NCI-H2227 treated with DMSO at 0.1 percent for 48 hours (cell line): ENCODE measurements at places on chromosomes 11 and 22.

GRCh38 chr11:71336176-71336995 is 84.0 kb upstream of the SHANK2 start:
- DNase-seq, result no peak

DNA sequence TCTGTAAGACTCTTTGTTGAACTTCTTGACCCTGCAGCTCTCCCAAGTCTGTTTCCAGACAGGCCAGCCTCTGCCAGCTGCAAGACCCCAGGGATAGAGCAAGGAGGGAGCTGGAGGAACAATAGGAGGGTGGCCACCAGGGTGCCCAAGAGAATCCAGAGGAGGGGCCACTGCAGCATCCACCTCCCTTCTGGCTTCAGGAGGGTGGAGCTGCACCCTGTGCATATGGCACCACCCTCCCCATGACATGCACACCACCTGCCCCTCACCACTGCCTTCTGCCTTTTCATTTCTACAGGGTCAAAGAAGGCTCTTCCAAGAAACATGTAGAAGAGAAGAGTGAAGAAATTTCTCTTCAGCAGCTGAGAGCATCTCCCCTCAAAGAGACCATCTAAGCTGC is 20.1 kb upstream of the POLA2 start:
- no peak for DNase-seq

- DNase-seq, result no peak
These were observed 118.6 kb downstream of the HIPK3 start for GRCh38 chr11:33375688-33376311.

GRCh38 chr11:119700536-119701346 is 28.3 kb downstream of the NECTIN1 start:
- DNase-seq, result no peak

- DNase-seq, result no peak
These were observed 83.8 kb upstream of the CSNK2A3 start for GRCh38 chr11:11436715-11437313.

GRCh38 chr22:43953988-43954785 is 1.1 kb upstream of the SAMM50 start:
- DNase-seq, result no peak

DNA sequence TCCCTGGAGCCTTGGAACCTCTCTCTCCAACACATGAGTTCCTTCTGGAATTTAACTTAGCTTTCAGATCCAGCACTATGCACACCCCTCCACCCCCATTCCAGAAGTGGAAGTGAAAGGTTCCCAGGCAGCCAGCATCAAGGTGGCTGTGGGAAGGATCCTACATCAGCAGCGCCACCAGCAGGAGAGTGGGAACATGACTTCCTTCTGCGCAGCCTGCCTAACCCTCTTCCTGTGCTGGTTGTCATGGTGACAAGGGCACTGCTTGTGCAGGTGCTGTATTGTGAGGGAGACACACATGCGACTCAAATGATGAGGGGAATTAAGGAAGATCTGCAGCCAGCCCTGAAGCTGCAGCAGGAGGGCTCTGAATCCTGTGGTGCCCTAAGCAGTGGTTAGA is 904.5 kb upstream of the API5 start:
- no peak for DNase-seq

DNA sequence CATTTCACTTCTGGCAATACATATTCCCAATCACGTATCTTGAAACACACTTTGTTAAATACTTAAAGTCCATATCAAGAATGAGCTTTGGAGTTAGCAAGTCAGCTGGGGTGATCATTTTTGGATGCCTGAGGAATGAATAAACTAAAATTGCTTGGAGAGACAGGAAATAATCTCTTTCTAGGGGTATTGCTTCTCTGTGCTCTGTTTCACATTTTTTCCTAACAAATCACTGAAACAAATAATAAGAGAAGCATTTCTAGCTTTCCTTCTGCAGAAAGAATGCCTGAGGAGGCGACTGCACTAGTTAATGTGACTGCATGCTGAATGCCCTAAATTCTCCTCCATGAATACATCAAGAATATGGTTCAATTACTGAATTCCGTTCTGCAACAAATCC is 541.4 kb upstream of the CCDC90B start:
- DNase-seq, result no peak

GRCh38 chr11:96257972-96258934 is 84.7 kb downstream of the MAML2 start:
- no peak for DNase-seq

DNA sequence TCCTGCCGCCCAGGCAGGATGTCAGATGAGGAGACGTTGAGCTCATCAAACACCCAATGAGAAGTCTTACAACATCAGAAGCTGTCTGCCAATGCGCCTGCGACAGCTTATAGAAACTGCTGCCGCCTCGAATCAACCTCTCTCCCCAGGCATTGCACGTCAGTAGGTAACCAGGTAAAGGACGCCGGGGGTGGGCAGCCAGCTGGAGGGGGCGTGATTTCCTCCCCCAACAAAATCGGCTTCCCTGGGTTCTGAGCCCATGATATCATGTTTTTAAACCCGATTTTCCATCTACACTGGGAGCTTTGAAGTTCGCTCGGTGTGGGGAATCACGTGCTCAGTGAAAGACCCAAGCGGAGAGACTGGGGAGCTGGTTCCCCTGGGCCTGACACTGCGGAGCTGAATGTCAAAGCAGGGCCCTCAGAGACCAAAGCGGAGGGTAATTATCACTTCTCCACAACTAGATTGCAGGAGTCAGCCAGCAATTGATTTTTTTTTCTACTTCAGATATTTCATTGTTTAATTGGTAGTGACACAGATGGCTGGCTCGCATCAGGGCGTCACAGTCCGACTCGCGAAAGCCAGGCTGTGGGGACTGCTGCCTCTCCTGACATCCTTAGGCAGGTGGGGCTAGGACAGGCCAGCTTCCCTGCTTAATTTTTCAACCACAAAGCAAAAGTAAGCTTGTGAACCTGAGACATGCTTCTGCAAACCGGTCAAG is 15.4 kb downstream of the FAM83F start:
- DNase-seq, result peak; percentile 20

DNA sequence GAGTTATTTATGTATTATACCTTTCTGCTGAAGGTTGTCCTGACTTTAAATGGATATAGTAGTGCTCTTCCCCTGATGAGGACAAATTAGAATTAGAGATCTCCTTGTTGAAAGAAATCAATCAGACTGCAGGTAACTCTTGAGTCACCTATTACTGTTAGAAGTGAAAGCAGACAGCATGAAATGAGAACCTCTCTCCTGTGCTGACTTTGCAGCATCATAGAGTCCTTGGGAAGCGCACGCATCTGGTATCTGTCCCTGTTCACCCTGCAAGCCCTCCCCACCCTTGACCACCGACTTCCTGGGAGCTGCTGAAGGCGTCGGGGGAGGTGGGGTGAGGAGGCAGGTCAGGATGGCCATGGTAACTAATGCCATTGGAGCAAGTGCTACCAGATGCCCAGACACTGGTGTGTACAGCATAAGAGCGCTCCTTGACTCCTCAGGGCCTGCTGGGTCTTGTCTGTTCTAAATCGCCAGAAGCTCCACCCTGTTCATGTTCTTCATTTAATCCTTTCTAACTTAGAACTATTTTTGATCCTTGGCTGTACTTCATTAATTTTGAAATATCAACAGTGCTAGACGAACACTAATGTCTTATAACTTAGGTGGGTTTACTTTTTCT is 143.9 kb downstream of the WNT7B start:
- DNase-seq, result no peak

GRCh38 chr22:38758276-38758945 is 2.6 kb upstream of the SUN2 start:
- DNase-seq, result no peak

DNA sequence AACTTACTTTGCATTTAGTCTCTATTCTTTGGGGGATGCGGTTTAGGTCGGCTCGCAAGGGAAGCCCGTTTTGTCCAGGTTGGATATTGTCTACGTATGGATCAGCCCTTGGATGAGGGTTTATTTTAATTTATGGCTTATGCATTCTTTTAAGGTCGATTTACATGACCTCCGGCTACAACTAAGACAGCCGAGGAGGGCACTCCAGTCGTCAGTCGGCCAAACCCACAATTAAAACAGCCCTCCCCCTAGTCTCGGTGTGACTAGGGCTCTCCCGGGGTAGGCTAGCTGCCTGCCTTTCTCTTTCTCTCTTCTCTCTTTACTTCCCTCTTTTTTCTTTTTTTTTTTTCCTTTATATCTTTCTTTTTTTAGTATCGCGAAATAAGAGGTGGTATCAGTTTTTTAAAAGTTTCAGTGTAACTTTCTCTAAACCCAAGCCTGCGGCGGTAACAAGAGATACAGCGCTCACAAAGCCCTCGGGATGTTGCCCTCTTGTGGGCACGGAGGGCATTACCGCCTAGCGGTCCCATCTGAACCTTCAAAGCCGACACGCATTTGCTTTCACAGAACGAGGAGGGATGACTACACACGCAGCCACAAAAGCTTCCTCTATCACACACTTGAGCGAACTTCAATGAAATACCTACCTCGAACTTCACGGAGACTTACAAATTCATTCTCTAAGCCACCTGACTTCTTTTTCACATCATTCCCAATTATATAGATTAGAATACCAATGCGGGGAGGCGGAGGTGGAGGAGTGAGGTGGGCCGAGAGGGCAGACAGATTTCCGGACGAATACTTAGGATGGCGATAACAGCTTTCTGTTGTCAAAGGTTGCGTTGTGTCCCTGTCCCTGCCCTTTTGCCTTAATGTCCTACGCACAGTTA is 132.3 kb upstream of the C11orf58 start:
- DNase-seq, result peak; percentile 85

- DNase-seq, result no peak
These were observed 41.7 kb downstream of the THAP12 start for GRCh38 chr11:76339221-76339620.

DNA sequence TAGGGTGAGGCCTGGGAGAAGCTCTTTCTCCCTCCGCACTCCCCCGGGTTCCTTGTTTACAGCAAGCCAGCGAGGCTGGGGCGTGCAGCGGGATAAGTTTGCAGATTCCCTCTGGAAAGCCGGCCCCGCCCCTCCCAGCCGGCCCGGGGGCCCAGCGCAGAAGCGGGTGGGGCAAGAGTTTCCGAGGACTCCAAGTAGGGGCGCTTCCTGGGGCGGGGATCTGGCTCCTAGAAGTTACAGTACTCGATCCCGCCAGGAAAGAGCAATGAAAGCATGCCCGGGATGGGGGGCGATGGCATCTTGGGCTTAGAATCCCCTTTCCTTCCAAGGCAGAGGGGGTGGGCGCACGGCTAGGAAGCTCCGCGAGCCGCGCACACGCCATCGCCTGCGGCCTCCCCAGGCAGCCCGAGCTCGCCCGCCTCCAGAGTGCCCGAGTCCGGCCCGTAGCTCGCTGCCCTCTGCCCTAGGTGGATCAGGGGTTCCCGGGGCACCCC is 385 bp downstream of the TST start:
- peak; percentile 9 for DNase-seq

DNA sequence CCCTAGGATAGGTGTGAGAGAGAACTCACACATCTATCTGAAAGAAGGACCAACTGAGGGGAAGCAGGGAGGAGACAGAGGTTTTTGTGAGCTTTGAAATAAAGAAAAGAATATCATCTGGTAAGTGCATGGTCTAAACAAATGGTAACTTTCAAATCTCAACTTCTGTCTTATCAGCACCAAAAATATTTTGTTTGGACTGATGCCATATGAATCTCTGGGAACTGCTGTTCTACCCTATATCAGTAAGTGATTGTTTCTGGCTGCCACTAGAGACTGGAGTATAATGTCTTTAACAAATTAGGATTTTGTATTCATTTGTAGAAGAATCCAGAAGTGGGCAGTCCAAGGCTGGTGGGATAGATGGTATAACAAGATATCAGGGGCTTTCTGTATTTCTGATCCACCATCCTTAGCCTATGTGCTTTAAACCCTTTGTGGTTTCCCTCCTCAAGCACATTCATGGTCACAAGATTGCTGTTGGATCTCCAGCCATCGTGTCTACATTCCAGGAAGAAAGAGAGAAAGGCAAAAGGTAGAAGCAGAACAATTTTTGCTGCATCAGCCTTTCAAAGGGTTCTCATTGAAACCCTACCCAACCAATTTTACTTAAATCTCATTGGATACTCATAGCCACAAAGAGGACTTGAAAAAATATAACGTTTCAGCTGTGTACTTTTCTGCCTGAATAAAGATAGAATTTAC is 4.7 kb downstream of the HEPHL1 start:
- DNase-seq, result no peak

GRCh38 chr22:45094081-45094720 is 69.5 kb upstream of the NUP50 start:
- DNase-seq, result no peak

GRCh38 chr22:49553076-49553475 is 274.6 kb downstream of the BRD1 start:
- no peak for DNase-seq

GRCh38 chr11:64687204-64687603 is 35.8 kb downstream of the NRXN2 start:
- no peak for DNase-seq

GRCh38 chr22:46622081-46622521 is 1.9 kb downstream of the GRAMD4 start:
- no peak for DNase-seq

- no peak for DNase-seq
These were observed 5.1 kb upstream of the CDKN1C start for GRCh38 chr11:2890466-2891294.

DNA sequence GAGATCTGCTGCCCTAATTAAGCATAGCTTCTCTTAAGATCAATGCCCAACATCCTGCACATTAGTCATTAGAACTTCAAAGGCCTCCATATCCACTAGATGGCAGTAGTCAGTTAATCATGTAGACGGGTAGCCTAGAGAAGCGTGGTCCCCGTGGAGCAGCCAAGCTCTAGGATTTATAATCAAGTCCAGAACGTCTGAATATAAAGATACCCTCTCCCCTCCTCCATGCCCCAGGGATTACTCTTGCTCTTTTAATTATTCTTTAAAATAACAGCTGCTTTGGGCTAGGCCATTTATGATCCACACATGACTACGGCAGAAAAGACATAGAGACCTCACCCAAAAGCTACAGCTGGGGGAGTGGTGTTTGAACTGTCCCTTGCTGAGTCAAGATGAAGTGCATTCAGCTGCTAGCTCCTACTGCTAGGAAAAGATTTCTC is 327.6 kb upstream of the PLET1 start:
- DNase-seq, result peak; percentile 55

- peak; percentile 87 for DNase-seq
These were observed 70.7 kb downstream of the TEAD1 start for GRCh38 chr11:12744826-12745502.

DNA sequence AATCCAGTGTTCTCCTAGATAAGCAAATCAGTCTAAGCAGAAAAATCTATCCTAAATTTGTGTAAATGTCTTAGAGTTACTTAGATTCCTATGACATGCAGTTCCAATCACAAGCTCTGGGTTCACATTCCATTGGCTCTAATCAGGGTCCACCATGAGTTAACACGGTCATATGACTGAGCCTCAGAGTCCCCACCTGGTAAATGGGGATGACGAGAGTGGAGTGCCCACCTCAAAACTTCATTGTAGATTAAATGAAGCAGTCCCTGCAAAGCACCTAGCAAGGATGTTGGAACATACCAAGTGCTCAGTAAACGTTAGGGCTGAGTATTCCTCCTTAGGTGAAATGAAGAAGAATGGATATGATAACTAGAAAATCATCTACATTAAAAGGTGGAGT is 3.1 kb downstream of the ETS1 start:
- no peak for DNase-seq
